CD8-positive, alpha-beta memory T cell (primary cell): ENCODE measurements at places on chromosomes 6 and 20. TPM values are rescaled to one million over a fixed set of nuclear protein-coding genes. Genes with fewer than 3 reads are reported as not detected.

DNA sequence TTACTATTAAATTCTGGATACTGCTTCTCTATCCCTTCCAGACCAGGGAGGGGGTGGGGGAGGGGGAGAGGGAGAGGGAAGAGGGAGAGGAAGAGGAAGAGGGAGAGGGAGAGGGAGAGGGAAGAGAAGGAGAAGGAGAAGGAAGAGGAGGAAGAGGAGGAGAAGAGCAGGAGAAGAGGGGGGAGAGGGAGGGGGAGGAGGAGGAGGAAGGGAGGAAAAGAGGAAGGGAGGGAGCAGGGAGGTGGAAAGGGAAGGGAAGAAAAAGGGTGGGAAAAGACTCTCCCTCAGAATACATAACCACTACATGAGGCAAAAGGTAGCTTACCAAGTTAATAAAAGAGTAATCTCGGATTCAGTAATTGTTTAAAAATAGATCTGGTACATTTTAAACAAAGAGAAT, 46.0 kb downstream of the FAM184A start:
- DNase-seq: no peak

Gene SMLR1
- not detected for total RNA-seq

Gene RAB44
- total RNA-seq: not detected

Gene RWDD2A
- 1.3 TPM for total RNA-seq

DNA sequence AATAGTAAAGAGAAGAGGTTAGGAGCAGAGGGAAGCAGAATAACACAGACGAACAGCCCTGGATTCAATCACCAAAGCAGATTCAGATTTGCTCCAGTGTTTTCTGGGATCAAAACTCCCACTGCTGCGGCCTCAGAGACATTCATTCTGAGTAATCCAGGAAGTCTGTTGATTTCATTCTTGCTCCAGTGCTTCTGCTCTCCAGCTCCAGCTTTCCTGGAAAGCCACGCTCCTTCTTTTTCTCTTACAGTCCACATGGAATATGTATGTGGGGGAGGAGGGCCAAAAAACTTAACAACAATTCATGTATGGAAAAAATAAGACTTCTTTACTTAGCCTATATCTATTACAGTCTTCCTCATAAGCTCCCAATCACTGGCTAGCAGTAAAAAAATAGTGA, 26.4 kb upstream of the UST start:
- DNase-seq: no peak

Gene ANKEF1
- 2.6 TPM for total RNA-seq

Gene CARMIL1
- total RNA-seq: 2.9 TPM

Gene GSTA1
- not detected for total RNA-seq

GRCh38 chr6:142462260-142462659, 160.5 kb downstream of the ADGRG6 start:
- DNase-seq: no peak
